ENCODE measurements at places on chromosomes 16 and 17.

DNA sequence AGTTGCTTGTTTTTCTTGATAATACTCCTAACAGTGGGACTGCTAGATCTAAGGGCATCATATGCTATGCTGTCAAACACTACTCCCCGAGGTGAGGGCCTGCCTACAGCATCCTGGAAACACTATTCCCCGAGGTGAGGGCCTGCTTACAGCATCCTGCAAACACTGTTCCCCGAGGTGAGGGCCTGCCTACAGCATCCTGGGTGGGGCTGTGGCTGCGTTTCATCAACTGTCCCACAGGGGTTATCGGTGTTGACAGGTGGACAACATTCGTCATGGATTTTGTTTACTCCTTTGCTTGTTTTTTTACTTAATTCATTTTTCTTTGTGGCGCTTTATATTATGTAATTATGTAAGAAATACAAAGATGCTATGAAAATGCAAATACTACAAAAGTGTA is 22.5 kb downstream of the NPRL3 start:
- DNase-seq, result no peak

GRCh38 chr16:9843424-9844018 is 338.7 kb downstream of the GRIN2A start:
- no peak for DNase-seq

DNA sequence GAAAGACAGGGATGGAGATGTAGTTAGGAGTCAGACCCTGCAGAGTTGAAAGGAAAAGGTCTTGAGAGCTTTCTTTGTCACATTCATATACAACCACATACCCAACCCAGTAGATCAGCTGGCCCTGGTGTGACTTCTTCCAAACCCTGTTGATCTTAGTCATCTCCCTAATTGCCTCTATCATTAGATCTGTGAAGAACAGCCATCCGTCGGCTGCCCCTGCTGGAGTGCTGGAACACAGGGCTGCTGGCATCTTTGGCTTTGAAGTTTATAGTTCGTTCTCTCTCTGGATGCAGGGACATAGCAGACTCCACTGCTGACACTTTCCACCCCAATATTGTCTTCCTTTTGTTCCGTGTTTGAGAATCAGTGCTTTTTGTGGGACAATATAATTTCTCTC is 10.4 kb upstream of the SMG8 start:
- DNase-seq, result no peak

GRCh38 chr17:39607057-39607850 is 466 bp downstream of the NEUROD2 start:
- no peak for DNase-seq

DNA sequence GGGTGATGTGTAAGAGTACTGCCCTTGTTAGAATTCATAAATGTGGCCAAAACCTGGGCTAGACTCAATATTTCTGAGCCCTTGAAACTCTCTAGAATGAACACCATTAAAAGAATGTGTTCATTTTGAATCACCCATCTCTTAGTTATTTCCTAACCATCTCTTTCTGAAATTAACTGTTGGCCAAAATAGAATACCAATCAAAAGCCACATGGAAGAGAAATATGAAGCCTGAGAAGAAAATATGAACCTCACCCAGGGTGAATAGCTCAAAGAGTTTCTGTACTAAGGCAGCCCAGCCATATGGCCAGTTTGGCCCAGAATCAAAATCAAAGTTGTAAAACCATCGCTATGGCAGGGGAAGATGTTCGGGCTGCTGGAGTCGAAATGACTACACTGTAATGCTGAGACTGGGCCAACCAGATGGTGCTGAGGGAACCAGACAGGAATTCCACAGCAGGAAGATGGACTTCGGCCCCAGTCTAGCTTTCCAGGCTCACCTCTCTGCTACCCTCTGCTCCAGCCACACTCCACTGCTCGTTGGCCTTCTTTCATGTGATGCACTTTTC is 154.3 kb upstream of the ZFHX3 start:
- DNase-seq, result no peak

- DNase-seq, result no peak
Observed at GRCh38 chr16:85914423-85914794, 15.4 kb downstream of the IRF8 start.

DNA sequence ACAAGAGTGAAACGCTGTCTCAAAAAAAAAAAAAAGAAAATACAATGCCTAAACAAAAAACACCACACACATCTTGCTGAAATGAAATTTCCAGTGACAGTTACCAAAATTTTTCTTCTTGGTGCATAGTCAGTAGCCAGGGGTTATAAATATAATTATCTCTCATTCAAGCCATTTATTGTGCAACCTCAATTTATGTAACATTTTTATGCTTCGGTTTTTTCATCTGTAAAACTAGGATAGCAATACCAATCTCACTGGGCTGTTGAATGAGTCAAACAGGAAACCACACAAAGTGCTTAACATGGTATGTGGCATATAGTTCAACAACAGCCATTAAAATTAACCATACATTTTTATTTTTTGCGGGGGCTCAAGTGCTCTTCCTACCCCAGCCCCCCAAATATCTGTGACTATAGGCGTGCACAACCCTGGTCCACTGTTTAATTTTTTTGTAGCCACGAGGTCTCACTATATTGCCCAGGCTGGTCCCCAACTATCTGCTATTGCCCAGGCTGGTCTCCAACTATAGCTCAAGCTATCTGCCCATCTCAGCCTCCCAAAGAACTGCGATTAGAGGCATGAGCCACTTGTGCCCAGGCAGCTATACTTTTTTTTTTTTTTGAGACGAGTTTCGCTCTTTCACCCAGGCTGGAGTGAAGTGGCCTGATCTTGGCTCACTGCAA is 2.6 kb downstream of the COG4 start:
- no peak for DNase-seq

GRCh38 chr16:69113216-69113615 is 7.8 kb downstream of the HAS3 start:
- DNase-seq, result no peak

DNA sequence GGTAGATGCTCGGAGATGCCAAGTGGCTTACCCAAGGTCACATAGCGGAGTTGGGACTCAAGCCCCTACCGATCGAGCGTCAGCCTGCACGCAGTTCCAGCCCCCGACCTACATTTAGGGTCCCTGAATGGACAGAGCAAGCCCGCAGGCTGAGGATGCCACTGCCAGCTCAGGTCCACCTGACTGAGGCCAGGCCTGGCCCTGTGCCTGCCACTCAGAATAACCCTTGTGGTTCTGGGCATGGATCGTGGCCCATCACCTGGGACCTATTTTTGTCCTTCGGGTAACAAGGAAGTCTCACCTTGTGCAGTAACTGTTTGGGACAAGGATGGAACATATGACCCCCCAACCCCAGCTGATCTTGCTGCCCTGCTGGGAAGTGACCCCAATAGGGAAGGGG is 17.1 kb downstream of the CDH16 start:
- no peak for DNase-seq

DNA sequence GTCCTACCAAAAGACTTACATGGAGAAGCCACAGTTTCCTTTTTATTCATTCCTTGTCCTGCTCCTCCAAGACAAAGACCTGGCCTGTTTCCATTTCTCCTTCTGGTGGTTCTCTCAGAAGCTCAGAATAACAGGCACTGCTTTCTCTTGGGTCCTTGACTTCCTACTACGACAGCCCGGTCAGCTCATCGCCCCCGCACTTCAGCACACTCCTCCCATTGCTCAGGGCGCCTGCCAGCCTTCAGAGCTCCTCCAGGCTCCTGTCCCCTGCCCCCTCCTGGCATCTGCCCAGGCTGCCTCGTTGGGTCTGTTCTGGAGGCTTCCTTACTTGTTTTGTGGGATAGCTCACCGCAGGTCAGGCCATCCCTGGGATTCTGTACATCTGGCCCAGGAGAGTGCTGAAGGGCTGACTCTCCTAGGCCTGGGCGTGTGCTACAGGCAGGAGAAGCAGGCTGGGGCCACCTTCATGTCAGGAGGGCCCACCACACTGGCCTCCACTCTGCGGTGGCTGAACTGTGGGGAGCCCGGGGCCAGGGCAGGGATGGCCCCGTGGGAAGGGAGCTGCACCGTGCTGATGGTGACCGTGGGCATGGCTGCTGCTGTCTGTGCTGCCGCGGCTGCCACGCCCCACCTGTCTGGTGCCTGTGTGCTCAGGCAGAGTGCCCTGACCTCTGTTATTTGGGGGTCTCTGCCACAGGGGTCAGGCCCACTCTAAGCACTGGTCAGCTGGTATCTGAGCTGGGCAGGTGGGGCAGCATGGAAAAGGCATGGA is 17.7 kb downstream of the TCF25 start:
- DNase-seq, result no peak

DNA sequence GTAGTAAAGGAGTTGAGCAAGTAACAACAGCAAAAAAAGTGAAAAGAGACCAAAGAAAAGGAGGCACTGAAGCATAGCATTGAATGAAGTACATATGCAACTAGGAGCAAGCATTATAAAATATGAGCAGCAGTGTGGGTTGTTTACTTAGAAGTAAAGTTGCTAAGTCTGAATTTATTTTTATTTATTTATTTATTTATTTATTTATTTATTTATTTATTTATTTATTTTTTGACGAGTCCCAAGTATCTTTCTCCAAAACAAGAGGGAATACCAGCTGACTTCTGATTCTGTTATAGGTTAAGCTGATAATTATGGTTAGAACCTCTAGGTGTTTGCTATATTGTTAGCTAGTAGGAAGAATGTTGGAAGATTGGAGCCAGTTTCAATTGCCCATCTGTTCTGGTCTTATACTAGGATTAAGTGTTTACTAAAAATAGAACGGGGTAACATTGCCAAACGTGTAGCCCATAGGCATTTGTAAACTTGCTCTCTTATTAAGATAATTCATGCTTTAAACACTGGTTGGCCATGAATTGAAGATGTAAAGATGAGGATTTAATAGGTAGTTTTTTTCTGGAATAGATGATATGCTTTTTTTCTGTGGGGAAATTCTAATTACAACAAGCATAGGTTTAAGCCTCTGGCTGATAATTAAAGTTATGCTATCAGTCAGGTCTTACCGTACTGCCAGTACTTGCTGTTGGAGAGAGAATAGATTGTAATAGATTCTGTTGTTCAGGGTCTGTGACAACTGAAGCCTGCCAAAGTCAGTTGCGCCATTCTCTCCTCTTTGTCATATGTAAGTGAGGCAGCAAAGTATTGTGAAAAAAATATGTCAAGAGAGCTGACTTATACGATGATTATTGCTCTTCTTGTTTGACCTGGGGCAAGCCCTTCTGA is 66.7 kb downstream of the PPM1E start:
- no peak for DNase-seq

DNA sequence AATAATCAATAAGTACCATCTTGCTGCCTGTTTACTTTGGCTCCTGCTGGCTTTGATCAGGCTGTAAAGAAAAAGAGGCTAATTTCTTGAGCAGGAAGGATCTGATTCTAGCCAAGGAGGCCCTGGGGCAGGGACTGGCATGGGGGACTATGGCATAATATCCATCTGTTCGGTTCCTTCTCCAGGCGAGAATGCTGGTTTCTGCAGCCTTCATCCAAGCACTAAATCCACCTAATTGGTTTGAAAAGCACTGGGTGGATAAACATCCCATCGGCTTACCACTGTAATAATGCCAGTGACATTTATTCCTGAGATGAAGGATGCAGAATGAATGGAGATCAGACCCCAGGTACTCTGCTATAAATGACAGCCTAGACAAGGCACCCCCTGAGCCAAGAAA is 180.0 kb upstream of the ASIC2 start:
- DNase-seq, result no peak

DNA sequence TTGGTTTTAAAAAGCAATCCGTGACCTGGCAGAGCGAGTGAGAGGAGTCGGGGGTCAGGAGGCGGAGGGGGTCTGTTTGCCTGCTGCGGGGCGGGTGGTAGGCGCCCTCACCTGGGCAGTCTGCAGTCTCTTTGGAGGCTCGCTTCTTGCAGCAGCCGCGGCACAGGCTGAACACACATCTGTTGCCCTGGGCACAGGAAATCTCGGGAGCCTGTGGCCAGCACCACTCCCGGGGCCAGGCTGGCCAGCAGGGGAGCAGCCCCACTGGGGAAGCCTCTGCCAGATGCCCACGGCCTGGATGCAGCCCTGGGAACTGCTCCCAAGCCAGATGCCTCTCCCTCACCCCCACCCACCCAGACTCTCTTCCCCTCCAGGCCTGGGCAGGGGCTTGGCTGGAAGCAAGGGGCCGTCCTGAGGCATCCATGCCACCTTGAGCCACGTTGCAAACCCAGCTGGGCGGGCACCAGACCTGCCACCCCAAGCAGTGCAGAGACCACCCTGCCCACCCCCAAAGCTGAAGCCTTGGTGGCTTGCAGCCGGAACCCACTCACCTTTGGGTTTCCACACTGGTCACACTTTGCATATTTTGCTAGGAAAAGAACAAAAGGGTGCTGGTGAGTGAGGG is 6.6 kb downstream of the GPS1 start:
- no peak for DNase-seq

DNA sequence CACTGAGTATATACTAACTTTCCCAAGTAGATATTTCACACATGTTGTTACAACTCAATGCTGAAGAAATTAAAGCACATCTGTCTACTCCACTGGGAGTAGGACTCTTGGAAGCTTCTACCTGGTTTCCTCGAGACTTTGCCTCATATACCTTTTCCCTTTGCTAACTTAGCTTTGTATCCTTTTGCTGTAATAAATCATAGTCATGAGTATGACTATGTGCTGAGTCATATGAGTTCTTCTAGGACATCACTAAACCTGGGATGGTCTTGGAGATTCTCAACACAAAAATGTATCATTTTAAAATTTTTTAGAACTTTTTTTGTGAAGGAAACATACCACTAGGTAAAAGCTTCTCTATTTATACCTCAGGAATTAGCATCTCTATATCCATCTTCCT is 39.8 kb downstream of the ABCA5 start:
- DNase-seq, result no peak

DNA sequence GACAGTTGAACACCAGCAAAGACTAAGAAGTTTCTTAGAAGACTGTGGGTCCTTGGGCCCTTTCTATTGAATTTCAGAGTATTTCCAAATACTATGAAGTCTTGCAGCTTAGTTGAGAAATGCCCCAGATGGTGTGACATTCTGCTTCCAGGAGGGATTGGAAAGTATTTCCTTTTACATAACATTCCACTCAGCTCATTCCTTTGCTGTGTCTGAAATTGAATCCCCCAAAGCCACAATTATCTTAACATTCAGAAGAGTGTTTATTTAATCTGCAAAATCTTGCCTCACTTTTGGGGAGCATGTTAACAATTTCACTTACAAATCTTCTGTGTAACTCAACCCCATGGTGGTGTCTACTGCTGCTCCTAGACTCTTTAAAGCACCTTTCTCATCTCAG is 307.7 kb downstream of the WWOX start:
- no peak for DNase-seq

- no peak for DNase-seq
Observed at GRCh38 chr16:68445458-68445857, 2.9 kb downstream of the SMPD3 start.

DNA sequence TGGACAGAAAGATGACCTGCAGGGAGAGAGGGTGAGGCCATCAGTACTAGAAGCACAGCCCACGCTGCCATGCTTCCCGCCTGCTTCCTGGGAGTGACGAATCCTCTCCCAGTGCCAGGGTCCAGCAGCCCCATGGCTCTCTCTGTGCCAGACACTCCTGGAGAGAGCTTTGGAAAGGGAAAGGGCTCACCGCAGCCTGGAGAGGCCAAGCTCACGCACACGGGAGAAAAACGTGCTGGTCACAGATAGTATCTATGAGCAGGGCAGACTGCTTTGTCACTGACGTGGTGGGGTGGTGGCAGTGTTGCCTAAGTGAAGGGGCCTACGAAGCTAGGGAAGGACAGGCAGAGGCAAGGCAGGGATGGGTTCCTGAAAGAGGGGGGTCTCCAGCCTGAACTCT is 5.4 kb downstream of the WBP2 start:
- DNase-seq, result no peak

- DNase-seq, result no peak
Observed at GRCh38 chr16:69831212-69832123, 69.3 kb downstream of the WWP2 start.
